ENCODE measurements at places on chromosomes 2 and 18. TPM values are rescaled to one million over a fixed set of nuclear protein-coding genes. Genes with fewer than 3 reads are reported as not detected.

The PFN4 gene
- total RNA-seq, result 0.60 TPM

The SNRNP200 gene
- 185 TPM for total RNA-seq

The CERKL gene
- total RNA-seq, result 0.18 TPM

The ACMSD gene
- not detected for total RNA-seq

The SULT1C4 gene
- total RNA-seq, result not detected

The CCDC74A gene
- total RNA-seq, result 1.1 TPM

The LINC00305 gene
- total RNA-seq, result not detected

DNA sequence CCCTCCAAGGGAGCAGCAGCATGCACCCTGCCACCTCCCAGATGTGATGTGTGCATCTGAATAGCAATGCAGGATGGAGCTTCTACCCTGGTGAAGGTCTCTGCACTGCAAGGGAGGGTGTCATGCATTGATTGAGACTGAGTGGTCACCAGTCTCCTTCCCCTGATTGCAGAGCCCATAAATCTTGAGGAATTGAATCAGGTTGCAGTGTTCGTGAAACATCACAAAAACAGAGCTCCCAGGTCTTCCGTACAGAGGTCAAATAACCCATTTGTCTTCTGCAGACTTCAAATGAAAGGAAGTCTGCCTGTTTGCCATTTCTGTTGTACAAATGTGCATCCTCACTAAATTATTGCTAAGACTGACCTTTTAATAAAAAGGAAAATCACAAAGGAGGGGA lies 136.8 kb downstream of the WDSUB1 start:
- H3K27ac ChIP-seq, result no peak overlapping the region
- no peaks in the 10 kb centered on the region for H3K36me3 ChIP-seq
- H3K4me3 ChIP-seq, result no peak overlapping the region
- no peaks in the 10 kb centered on the region for H3K4me1 ChIP-seq
- no peak for DNase-seq

DNA sequence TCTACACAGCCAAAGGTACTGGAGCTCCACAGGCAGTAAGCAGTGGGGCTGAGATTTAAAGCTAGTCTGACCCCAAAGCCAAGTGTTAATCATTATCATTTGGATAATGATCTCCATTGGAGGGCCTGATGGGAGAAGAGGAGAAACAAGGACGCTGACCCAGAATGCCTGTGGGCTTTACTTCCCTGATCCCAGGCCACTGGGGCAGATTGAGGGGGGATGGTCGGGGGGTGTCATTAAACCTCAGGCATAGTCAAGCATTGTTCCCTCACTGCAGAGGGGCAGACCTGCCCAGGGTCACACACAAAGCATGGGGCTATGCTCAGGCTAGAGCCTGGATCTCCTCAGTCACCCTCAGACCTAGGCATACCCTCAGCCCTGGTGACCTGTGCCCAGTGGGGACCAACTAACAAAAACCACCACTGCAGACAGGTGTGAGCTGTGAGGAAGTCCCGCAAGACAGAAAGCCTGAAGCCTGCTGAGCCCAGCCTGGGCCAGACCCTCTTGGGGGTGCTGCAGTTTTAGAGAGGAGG lies 53.4 kb downstream of the SDC1 start:
- no peak overlapping the region for H3K27ac ChIP-seq
- peaks cover 3% of the 10 kb centered on the region for H3K27me3 ChIP-seq
- H3K4me1 ChIP-seq, result no peaks in the 10 kb centered on the region

DNA sequence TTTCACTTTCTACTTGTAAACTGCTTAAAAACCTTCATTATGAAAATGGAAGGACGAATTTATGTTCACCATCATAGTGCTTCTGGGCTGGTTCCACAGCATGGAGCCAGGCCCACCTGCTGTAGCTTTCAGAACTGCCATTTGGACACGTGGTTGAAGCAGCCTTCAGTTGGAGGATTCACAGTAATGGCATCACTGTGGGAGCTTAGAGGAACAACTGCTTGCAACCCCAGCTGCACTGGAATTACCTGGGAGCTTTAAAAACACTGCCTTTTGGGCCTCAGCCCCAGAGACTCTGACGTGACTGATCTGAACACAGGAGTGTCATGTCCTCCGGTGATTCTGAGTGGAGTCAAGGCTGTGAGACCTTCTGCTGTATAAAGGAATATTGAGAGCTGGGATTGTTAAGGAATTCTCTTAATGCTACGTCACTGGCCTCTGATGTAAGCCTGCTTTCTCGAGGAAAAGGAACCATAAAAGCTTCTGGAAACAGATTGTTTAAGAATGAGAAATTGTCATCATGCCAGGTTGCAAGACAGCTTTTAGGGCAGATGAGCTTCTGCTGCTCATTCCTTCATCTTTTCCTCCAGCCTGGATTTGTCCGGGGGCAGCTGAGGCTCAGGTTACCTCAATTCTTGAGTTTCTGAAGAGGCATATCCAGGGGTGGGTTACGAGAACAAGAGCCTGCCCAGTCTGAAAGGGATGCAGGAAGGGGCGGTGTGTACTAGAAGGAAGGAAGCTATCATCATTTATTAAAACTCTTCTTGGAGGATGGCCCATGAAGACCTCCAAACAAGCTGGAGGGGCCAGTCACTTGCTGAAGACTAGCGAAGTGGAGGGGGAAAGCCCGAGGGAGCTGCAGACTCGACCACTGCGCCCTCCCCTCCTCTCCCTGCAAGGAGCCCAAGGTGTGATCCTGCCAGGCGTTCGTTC lies 1.3 kb upstream of the IL1R1 start:
- peaks cover 43% of the 10 kb centered on the region for H3K27me3 ChIP-seq
- H3K4me1 ChIP-seq, result peaks cover 4% of the 10 kb centered on the region
- no peak for DNase-seq
- no peak overlapping the region for H3K27ac ChIP-seq
- H3K36me3 ChIP-seq, result no peaks in the 10 kb centered on the region

GRCh38 chr2:234137400-234138014 lies 87.0 kb downstream of the SPP2 start:
- no peak overlapping the region for H3K27ac ChIP-seq
- peaks cover 8% of the 10 kb centered on the region for H3K4me1 ChIP-seq
- peaks cover 26% of the 10 kb centered on the region for H3K27me3 ChIP-seq
- no peak overlapping the region for H3K4me3 ChIP-seq

DNA sequence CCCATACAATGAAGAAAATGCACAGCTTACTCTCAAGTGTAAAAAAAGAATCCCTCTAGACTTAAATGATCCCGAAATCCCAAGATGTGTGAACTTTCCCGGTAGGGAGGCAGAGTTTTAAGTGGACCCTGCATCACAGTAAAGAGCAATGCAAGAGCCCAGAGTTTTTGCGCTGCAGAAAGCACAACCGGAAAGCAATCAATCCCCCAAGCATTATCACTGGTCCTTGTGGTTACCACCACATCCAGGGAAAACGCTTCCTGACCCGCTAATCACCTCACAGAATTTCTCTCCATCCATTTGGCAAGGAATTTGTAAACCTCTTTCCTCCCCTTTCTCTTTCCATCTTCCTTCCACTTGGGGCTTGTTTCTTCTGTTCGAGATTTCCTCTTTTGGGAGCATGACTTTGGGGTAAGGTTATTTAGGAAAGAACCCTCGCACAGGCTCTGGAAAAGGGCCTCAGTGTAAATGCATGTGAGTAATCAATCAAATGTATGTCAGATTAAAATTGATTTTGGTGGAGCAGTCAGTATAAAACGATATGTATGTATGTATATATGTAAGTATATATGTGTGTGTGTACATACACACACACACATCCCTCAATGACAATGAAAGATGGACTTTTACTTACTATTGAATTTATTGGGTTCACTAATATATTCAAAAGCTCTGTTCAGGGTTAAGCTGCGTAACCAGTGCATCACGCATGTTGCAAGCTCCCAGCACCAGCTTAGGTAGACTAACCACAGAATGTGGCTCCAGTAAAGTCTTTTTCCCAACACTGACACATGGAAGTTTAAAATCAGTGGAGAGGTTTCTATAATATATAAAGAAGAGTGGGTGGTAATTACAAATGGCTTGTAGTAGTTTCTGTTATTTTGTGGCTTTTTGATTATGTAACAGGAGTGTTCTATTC lies 1.6 kb downstream of the PLCL1 start:
- no peak for DNase-seq
- H3K4me1 ChIP-seq, result peaks cover 15% of the 10 kb centered on the region
- peaks cover 43% of the 10 kb centered on the region for H3K27me3 ChIP-seq

GRCh38 chr2:46487667-46488335 lies 8.4 kb downstream of the TMEM247 start:
- H3K27me3 ChIP-seq, result no peaks in the 10 kb centered on the region
- H3K36me3 ChIP-seq, result no peaks in the 10 kb centered on the region
- H3K27ac ChIP-seq, result no peak overlapping the region
- no peak for DNase-seq

DNA sequence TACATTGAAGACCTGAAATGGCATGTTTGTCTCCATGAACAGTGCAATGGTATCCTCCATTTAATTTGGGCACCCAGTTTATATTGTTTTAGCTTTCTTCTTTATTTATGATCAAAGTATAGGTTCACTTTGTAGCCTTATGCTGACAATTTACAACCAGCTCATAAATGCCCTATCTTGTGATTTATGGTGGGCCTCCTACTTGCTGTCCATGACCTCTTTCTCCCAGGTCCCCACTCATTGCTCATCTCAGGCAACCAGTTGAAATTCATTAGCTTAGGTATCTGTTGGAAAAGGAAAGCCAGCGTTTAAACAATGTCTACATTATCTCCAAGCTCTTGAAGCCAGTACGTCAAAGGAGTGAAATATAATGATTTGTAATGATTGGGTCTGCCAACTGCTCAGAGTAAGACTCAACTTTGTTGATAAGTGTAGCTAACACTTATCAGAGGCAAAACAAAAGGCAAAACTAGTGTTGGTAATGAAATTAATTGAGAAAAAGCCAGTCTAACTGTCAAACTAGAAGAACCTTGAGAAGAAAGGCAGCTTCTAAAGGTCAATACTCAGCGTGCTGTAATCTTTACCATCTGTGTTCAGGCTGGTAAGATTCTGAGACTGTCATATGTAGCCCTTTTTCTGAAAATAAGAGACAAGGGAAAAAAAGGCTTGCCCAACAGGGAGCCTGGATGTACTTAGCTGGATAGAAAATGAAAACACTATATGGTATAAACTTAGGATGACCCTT lies 695.9 kb downstream of the EPHA4 start:
- no peaks in the 10 kb centered on the region for H3K36me3 ChIP-seq
- H3K4me3 ChIP-seq, result no peak overlapping the region
- no peaks in the 10 kb centered on the region for H3K27me3 ChIP-seq
- no peak overlapping the region for H3K27ac ChIP-seq

GRCh38 chr18:57802213-57803102 lies 657 bp downstream of the ATP8B1 start:
- no peaks in the 10 kb centered on the region for H3K36me3 ChIP-seq
- peak; percentile 29 for DNase-seq
- H3K27ac ChIP-seq, result no peak overlapping the region
- peak overlapping the region; percentile 85 for H3K4me3 ChIP-seq

DNA sequence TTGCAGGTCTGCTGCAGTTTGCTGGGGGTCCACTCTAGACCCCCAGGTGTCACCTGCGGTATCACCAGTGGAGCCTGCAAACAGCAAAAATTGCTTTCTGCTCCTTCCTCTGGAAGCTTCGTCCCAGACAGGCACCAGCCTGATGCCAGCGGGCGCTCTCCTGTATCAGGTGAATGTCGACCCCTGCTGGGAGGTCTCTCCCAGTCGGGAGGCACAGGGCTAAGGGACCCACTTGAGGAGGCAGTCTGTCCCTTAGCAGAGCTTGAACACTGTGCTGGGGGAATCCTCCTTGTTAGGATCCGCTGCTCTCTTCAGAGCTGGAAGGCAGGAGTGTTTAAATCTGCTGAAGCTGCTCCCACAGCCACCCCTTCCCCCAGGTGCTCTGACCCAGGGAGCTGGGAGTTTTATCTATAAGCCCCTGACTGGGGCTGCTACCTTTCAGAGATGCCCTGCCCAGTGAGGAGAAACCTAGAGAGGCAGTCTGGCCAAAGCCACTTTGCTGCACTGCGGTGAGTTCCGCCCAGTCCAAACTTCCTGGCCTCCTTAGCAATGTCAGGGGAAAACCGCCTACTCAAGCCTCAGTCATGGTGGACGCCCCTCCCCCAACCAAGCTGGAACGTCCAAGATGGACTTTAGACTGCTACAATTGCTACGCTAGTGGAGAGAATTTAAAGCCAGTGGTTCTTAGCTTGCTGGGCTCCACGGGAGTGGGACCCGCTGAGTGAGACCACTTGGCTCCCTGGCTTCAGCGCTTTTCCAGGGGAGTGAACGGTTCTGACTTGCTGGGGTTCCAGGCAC lies 652.5 kb downstream of the KCNJ3 start:
- H3K27me3 ChIP-seq, result no peaks in the 10 kb centered on the region
- H3K4me1 ChIP-seq, result no peaks in the 10 kb centered on the region
- H3K4me3 ChIP-seq, result no peak overlapping the region
- no peak overlapping the region for H3K27ac ChIP-seq
- DNase-seq, result no peak
- no peaks in the 10 kb centered on the region for H3K36me3 ChIP-seq

DNA sequence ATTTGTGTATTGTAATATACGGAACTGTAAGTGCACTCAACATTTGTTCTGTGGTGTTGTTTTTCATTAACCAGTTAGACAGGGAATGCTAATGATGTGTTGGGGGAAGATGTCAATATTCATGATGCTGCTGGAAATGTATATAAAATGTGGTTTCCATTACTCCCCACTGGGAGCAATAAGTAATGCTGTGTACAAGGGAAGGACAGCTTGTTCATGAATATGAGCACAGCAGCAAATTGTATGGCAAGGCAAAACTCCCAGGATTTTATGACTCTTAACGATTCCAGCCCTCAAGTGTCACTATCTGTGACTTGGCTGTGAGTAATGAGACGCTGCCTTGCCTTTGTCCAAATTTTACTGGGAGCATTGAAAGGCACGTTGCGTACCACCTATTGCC lies 312.4 kb upstream of the DDX18 start:
- no peaks in the 10 kb centered on the region for H3K36me3 ChIP-seq
- no peak overlapping the region for H3K4me3 ChIP-seq
- no peak for DNase-seq
- no peak overlapping the region for H3K27ac ChIP-seq

GRCh38 chr2:190546734-190547133 lies 12.2 kb upstream of the NEMP2 start:
- DNase-seq, result no peak
- H3K4me1 ChIP-seq, result peaks cover under 1% of the 10 kb centered on the region

DNA sequence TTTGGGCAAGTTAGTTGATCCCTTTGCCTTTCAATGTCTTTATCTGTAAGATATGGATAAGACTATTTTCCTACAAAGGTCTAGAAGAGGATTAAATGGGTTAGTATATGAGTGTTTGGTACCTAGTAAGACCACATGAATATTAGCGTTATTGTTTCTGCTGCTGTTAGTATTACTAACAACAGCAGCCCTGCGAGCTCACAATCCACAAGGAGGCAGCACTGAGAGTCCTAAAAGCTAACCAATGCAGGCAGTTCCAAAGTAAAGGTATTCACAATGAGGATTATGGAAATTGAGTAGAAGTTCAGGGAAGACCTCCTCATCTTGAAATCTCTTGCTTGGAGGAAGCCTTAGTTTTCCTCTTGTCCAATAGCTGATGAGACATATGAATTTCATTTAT lies 248.9 kb downstream of the TDRD15 start:
- DNase-seq, result no peak
- H3K4me3 ChIP-seq, result no peak overlapping the region
- H3K27me3 ChIP-seq, result no peaks in the 10 kb centered on the region
- H3K36me3 ChIP-seq, result no peaks in the 10 kb centered on the region

Measured in activated B cell treated with CpG ODN at 0.5 μM for 24 hours (primary cell).